Skeletal muscle tissue (tissue), 5 donors: ENCODE measurements at places on chromosomes 2 and 18. TPM values are rescaled to one million over a fixed set of nuclear protein-coding genes. Genes with fewer than 3 reads are reported as not detected.

The SLC9A2 gene
- 2.1 TPM for total RNA-seq

The XDH gene
- not detected for total RNA-seq

The DOCK10 gene
- 15.1 TPM for total RNA-seq

The SERPINB4 gene
- not detected for total RNA-seq

The RIT2 gene
- not detected for total RNA-seq

The DHRS9 gene
- 2.1 TPM for total RNA-seq

The UGT1A3 gene
- total RNA-seq = not detected

The CYP20A1 gene
- total RNA-seq = 30.8 TPM

The NEU4 gene
- 4.2 TPM for total RNA-seq

The PRSS56 gene
- 1.0 TPM for total RNA-seq

The REG1B gene
- not detected for total RNA-seq

The KIF1A gene
- 4.7 TPM for total RNA-seq

The G6PC2 gene
- total RNA-seq = 1.0 TPM

The CIAO1 gene
- 51.1 TPM for total RNA-seq

The SPATA3 gene
- total RNA-seq = not detected

The VWC2L gene
- total RNA-seq = 0.52 TPM

The MC5R gene
- total RNA-seq = 1.6 TPM

The PLCD4 gene
- total RNA-seq = 27.7 TPM

The ASPRV1 gene
- total RNA-seq = 1.6 TPM

The PPP1CB gene
- 156 TPM for total RNA-seq

The HSPD1 gene
- total RNA-seq = 146 TPM

The HOXD10 gene
- total RNA-seq = 0.52 TPM

The CD226 gene
- total RNA-seq = 1.0 TPM

The STPG4 gene
- total RNA-seq = not detected

The TMEM247 gene
- total RNA-seq = not detected

The RNF152 gene
- 17.2 TPM for total RNA-seq

The AOX1 gene
- total RNA-seq = 2.1 TPM

The REG3A gene
- total RNA-seq = not detected

The PHLPP1 gene
- total RNA-seq = 11.5 TPM

The KIAA2012 gene
- under 0.01 TPM for total RNA-seq

The PROKR1 gene
- 0.52 TPM for total RNA-seq

The CPO gene
- total RNA-seq = not detected

The OSBPL1A gene
- total RNA-seq = 33.9 TPM

The PTPN4 gene
- 37.1 TPM for total RNA-seq

The SULT1C4 gene
- 12.5 TPM for total RNA-seq
